ENCODE measurements at places on chromosomes 6 and 20. TPM values are rescaled to one million over a fixed set of nuclear protein-coding genes. Genes with fewer than 3 reads are reported as not detected.
A peak's percentile ranks its signal among the peaks of the same experiment; 100 is the strongest.

Gene FERMT1
- 5.4 TPM for polyA plus RNA-seq

GRCh38 chr6:37847704-37848103, 28.2 kb downstream of the ZFAND3 start:
- no peak overlapping the region for H3K4me3 ChIP-seq
- H3K27ac ChIP-seq: no peak overlapping the region
- H3K27me3 ChIP-seq: no peaks in the 10 kb centered on the region
- H3K4me1 ChIP-seq: peaks cover 56% of the 10 kb centered on the region

Gene BLOC1S5
- 18.5 TPM for polyA plus RNA-seq

DNA sequence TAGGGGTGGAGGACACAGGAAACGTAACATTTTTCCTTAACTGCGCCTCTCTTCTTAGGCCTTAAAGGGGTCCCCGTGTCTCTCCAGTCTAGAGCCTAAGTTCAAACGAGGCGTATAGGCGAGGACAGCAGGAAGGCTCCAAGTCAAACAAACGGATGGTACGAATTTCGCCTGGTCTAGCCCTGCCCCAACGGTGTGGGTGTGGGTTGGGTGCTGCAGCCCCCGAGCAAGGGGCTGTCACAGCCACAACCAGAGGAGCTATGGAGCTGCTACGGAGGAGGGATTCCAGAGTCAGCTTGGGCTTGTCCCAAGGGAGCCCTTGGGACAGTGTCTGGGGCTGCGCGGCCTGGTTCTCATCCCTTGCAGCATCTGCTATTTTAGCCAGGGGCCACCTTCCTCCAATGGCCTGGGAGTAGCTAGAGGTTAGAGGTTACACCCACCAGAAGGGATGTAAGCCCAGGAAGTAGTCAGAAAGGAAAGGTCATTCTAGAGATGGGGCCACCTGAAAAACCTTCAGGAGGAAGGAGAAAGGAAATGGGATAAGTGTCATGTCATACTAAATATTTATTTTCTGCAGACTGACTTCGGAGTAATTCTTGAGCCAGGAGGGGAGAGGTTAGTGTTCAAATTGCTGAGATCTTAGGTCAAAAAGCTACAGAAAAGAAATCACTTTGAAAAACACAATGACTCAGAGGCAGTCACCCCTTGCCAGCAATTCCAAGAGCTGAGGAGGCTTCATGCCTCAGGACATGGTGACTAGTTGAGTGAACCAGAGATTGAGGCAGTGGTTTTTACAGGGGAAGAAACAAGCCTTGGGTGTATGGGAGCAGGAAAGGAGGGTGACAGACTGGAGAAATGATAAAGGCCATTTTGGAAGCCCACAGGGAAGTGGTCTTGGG, 21.7 kb downstream of the VPS52 start:
- H3K27me3 ChIP-seq: no peaks in the 10 kb centered on the region
- DNase-seq: no peak
- H3K36me3 ChIP-seq: peaks cover 5% of the 10 kb centered on the region
- H3K4me1 ChIP-seq: peaks cover 31% of the 10 kb centered on the region

GRCh38 chr20:48822879-48823385, 4.9 kb downstream of the PREX1 start:
- H3K36me3 ChIP-seq: peaks cover 31% of the 10 kb centered on the region
- peak overlapping the region; percentile 97 for H3K27ac ChIP-seq
- peak overlapping the region; percentile 78 for H3K4me3 ChIP-seq
- peaks cover 82% of the 10 kb centered on the region for H3K4me1 ChIP-seq
- H3K27me3 ChIP-seq: no peaks in the 10 kb centered on the region

DNA sequence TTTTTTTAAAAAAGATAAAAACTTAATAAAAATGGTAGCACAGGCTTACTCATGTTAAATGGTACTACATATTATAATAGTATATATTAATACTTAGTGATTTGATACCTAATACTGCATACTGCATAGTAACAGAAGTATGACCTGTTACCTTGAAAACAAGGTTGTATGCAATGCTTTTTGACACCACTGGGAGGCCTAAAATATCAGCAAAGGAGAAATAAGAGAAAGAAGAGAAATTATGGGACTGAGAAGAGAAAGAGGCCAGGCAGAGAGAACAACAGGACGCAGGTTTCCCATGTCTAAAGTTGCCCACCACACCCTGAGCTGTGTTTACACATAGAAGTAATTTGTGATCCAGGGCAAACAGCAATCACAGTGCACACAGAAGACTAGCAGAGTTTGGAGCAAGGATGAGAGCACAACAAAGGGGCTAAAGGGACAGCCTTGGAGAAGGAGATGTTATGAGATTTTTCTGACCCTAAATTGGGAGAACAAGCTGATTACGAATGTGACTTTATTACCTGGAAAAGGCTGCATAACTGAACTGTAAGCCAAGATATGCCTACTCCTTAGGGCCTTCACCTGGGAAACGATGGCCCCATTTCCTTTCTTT, 73.2 kb downstream of the ROS1 start:
- H3K4me1 ChIP-seq: no peaks in the 10 kb centered on the region
- no peak overlapping the region for H3K4me3 ChIP-seq
- H3K27me3 ChIP-seq: no peaks in the 10 kb centered on the region
- DNase-seq: no peak

Gene DDX27
- polyA plus RNA-seq: 45.6 TPM

- DNase-seq: no peak
- H3K4me1 ChIP-seq: no peaks in the 10 kb centered on the region
- no peaks in the 10 kb centered on the region for H3K36me3 ChIP-seq
These were observed 46.7 kb downstream of the NOX3 start for GRCh38 chr6:155408981-155409380.

Gene SPATA25
- polyA plus RNA-seq: 3.1 TPM

Gene NNAT
- polyA plus RNA-seq: 53.4 TPM

Data from left lung (tissue), 14 donors.